ENCODE measurements at places on chromosomes 3 and 15. TPM values are rescaled to one million over a fixed set of nuclear protein-coding genes. Genes with fewer than 3 reads are reported as not detected.

Gene ZDHHC19
- not detected for total RNA-seq

Gene TMEM212
- not detected for total RNA-seq

Gene RHCG
- total RNA-seq = under 0.01 TPM

Gene SCAANT1
- not detected for total RNA-seq

Gene TEX55
- not detected for total RNA-seq

Gene RTP1
- not detected for total RNA-seq

Gene HTR3C
- total RNA-seq = not detected

Gene HOMER2
- total RNA-seq = 0.56 TPM
